Fibroblast of skin of right biceps (primary cell): ENCODE measurements at places on chromosomes 16 and 17.

GRCh38 chr17:17554266-17554665, 37.2 kb downstream of the PEMT start:
- no peak for DNase-seq

DNA sequence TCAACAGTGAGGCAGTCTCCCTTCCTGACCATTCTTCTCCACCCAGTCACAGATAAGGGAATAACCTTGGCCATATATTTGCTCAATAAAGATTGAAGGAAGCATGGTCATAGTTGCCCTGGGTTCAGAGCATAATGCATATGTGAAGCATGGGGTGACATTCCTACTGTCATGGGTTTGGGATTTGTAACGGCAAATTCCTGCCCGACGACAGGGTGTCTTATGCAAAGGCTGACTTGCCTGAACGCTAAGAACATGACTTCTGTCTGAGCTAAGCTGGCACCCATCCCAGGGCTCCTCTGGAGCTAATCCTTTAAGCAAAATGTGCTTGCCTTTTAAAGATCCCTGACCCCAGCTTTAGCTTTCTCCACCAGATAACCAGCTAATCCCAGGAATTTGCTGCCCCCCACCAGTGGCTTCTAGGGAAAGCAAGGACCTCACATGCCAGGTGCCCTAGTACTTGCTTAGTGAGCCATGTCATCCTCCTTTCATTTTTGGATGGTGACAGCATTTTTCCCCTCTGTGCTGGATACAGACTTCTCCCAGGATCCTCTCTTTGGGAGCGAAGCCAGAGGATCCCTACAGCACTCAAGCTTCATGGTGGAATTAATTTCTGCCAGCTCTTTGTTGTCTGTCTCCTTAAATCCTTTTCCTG, 11.7 kb downstream of the SLC7A6OS start:
- DNase-seq: peak; percentile 81

DNA sequence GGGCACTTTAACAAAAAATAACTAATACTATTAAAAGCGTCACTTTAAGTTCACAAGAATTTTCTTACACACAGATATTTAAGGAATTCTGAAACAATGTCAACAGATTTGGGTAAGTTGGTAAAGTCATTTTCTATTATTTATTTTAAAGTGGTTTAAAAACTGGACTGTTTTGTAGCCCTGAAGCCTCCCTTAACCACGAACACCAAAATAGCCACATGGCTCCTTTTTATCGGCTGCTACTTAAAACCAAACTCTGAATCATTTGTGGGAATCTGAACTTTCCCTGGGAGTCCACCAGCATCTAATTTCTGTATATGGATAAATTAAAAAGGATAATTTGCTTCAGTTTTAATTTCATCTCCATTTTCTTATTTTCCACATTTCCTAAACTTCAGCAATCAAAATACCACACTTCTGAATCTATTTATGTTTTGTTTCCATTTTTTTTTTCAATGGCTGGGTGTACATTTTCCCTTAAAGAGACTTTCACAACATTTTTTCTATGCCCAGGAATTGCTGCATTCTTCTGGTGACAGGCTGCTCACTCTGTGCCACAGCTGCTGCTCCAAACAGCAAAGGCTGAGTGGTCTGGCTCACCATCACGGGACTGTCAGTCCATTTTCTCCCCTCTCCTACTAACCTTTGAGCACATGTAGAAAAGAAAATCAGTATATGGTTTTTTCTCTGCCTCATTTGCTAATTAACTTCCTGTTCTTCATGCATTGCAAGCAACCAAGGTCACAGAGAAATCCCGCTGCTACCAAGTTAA, 255.5 kb upstream of the KCNJ16 start:
- peak; percentile 72 for DNase-seq

DNA sequence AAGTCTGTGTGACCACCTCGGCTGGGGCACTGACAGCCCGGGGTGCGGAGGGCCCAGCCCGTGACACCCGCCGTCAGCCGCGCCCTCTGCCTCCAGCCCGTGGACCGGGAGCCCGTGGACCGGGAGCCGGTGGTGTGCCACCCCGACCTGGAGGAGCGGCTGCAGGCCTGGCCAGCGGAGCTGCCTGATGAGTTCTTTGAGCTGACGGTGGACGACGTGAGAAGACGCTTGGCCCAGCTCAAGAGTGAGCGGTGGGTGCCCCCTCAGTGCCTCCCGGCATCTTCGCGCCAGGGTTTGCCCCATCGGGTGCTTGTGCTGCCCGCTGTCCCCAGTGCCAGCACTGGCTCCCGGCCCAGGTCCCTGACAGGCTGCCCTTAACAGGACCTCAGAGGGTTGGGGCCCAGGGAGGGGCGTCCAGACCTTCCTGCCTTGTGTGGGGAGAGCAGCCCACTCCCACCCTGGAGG, 13.7 kb downstream of the CENPX start:
- no peak for DNase-seq

GRCh38 chr16:53175118-53175517, 120.3 kb downstream of the CHD9 start:
- no peak for DNase-seq

- DNase-seq: no peak
Measured at GRCh38 chr17:17072546-17072945, 30.3 kb downstream of the MPRIP start.

- DNase-seq: no peak
Measured at GRCh38 chr17:61196302-61196704, 203.3 kb upstream of the TBX2 start.

DNA sequence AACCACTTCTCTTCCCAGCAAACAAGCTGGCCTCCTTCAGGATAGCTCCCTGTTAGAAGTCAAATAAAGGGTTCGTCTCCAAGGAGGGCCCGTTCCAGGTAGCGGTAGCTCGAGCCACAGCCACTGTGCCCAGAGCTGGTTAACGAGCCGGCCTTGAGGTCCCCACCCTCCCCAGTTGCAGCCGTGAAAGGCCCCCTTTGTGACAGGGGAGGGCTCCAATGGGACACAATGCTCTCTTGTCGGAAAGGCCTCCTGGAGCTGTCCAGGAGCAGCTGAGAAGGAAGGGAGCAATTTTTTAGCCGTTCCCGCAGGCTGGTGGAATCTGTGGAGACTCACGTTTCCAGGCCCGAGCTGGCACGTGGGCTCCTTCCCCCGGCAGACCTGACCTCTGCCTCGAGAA, 29.9 kb upstream of the FOXF1 start:
- DNase-seq: no peak

GRCh38 chr16:82360024-82360783, 190.2 kb upstream of the MPHOSPH6 start:
- no peak for DNase-seq

DNA sequence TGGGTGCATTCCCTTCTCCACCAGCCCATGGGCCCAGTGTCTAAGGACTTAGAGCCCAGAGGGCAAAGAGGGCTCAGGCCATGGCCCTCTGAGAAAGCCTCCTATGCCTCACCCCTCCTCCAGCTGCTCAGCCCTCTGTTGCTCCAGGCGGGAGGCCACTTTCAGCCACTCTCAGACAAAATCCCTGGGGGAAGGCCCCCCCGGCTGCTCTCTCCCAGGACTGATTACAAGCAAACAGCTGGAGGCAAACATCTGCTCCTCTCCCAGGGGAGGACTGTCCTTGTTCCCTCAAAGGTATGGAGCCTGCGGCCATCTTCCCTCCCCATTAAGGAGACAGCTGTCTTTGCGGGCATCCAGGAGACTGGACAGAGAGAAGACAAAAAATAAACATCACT, 54.9 kb upstream of the DLX4 start:
- no peak for DNase-seq

- DNase-seq: no peak
Measured at GRCh38 chr17:57286399-57287105, 30.2 kb downstream of the MSI2 start.

DNA sequence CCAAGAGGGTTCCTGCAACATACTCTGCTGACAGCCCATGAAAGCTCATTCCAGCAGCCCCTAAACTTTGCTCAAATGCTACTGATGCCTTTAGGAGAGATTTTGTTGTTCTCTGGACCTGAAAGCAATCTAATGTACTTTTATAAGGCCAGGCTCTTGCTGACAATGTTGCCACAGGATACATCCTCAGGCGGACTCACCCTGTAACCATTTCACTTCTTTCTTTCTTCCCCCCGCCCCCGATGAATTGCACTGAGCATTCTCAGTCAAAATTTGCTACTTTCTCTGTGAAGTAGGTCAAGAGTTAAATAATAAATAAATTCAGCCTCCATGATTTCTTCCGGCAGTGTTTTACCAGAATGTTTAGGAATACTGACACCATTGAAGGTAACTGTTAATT, 1.5 kb downstream of the GAS7 start:
- DNase-seq: peak; percentile 29

DNA sequence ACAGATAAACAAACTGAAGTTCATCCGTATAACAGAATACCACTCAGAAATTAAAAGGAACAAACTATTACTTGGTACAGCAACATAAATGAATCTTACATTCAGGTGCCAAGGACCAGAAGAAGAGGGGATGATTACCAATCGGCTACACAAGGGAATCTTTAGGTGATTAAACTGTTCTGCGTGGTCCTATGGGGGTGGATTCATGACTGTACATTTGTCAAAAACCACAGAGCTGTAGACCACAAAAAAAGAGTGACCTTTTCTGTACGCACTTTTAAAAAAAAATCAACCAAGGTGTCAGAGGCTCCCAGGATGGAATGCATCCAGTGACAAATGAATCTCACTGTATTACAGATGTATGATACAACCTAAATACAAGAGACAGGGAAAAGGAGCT, 110.8 kb downstream of the CDYL2 start:
- DNase-seq: peak; percentile 28

- DNase-seq: peak; percentile 50
Measured at GRCh38 chr16:83723901-83724300, 83.9 kb upstream of the HSBP1 start.

- DNase-seq: no peak
Measured at GRCh38 chr17:77728474-77728795, 230.1 kb upstream of the TNRC6C start.

- DNase-seq: no peak
Measured at GRCh38 chr17:80164185-80164584, 5.6 kb upstream of the CARD14 start.

DNA sequence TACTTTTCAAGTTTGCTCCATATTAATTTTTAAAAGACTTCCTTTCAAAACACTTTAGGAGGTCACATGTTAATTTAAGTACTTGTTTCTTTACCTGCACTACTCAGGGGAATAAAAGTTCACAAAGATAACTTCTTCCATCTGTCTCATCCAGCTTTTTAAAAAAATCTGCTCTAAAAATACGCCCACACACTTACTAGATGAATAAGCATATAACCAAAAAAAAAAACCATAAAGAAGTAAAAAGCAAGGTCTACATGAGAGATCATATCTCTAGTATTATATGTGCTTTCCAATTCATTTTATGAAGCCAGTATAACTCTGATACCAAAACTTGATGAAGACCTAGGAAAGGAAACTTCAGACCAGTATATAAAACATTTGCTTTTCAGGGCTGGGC, 17.2 kb downstream of the SKAP1 start:
- no peak for DNase-seq

DNA sequence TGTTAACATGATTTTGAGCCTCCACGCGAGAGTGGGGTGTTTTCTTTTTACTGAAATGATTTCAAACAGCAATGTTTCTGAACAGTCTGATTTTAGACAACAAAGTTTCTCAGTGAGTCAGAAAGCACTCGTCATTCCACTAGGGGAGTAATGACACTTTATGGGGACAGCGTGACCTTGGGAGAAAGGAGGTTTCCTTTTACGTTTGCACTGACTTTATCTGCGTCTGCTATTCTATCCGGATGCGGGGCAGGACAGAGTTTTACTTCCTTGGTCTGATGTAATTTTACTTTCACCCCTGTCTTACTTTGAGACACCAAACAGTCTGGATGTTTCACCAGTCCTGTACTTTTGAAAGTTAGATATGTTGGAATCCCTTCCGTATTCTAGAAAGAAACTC, 20.7 kb downstream of the SLC47A1 start:
- DNase-seq: no peak

GRCh38 chr16:68902003-68902968, 59.0 kb downstream of the TANGO6 start:
- DNase-seq: peak; percentile 57

DNA sequence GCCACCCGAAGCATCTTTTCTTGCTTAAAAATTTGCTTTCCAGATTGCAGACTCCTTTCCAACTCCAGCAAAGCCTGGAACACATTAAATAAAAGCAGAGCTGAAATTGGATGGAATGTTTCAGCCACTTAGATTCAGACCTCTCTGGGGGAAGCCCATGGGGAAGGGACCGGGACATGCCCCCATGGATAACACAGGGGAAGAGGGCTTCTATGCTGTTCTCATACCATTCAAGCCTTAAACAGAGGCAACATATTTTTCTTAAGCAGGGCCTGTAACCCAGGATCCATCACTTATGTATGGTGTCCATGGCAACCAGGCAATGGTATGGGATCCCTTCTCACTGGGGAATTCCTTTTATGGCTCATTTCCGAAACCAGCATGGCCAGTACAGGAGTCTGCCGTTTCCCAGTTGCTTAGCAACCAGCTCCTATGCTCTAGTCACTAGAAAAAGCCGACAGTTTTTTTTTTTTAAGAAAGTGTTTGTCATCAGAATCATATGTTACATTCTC, 62.0 kb upstream of the MARCHF10 start:
- DNase-seq: peak; percentile 95
